ENCODE measurements at places on chromosomes 7 and 10.

- no peak for DNase-seq
Observed at GRCh38 chr10:129532838-129533237, 65.8 kb downstream of the MGMT start.

- DNase-seq: no peak
Observed at GRCh38 chr7:69476416-69476815, 121.9 kb upstream of the AUTS2 start.

DNA sequence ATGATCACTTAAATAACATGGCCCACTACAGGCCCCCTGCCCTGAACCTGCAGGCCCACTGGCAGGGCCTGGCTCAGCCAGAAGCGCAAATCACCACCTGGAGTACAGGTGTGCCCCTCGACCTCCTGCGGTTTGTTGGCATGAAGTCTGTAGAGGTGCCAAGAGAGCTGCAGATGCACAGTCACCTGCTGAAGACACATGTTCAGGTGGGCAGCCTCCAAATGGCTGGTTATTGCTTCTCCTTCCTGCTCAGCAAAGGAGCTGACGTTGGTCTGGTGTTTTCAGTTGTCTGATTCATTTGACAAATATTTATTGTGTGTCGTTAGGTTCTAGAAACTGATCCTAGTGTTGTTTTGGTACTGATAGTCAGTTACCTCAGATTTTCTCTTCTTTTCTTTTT lies 29.0 kb downstream of the DHTKD1 start:
- no peak for DNase-seq

- DNase-seq: no peak
Observed at GRCh38 chr10:105148921-105149320, 507.8 kb downstream of the SORCS3 start.

DNA sequence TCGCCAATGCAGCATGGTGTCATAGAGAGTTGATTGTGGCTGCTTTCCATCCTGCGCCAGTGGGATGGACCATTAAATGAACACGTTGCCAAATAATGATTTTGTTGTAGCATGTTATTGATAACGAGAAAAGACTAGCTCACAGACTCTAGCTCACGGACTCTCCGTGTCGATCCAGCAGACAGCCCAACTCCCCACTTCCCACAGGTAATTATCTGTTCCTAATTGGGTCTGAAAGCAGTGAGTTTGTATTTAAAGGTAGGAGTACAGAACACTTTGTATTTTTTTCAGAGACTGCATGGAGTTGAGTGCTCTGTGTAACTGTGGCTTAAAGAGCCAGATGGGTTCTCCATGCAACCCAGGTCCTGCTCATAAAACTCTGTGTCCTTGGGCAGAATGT lies 1250.5 kb downstream of the TYW1 start:
- no peak for DNase-seq

DNA sequence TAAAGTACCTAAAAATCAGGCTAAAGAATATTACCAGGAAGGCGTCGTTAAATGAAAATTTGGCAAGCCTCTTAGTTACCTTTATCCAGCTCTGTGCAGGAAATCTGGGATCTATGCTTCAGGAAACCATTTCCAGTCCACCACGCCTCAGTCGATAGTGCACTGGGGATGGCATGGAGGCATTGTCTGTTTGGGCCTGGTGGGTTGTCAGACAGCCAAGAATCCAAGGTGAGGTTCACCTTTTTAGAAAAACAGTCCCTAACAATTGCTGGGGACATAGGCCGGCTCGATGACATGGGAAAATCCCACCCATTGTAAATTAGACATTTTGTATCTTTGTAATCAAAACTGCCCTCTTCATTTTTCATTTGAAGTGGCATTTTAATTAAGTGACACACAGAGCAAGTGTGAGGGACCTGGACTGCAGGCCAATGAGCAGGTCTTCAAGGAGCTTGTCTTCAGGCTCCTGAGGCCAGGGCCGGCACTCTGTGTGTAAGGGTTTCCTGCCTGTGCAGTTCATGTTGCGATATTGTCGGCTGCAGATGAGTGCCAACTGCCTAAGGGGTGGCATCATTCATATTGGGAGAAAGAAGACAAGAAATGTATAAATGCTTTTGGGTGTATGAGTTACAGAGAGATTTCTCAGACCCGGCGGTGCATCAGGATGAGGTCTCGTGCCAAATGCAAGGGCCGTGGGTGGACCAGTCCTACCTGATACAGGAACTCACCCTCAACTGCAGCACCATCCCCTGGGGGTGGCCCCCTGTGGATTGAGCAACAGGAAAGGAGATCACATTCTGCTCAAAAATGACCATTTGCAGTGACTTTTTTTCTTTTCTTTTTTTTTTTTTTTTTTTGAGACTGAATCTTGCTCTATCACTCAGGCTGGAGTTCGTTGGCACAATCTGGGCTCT lies 80.8 kb downstream of the PTPRE start:
- no peak for DNase-seq

- no peak for DNase-seq
Observed at GRCh38 chr7:27647046-27647445, 15.6 kb downstream of the HIBADH start.

- no peak for DNase-seq
Observed at GRCh38 chr10:89129911-89130310, 77.2 kb downstream of the CH25H start.

DNA sequence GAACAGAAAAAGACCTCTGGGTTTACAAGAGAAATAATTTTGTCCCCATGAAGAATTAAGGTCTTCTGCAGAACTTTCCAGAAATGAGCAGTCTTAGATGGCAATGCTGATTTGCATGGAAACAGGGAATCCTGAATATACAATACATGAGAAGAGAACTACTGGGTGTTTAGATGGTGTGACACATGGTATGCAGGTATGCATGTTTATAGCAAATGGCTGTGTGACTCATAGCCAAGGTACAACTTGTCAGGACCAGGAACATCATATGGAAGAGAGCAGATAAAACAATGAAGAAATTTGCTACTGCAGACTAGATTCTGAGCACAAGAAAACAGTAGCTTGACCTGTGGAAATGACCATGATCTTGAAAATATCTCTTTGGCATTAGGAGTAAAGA lies 907.8 kb downstream of the GATA3 start:
- no peak for DNase-seq

DNA sequence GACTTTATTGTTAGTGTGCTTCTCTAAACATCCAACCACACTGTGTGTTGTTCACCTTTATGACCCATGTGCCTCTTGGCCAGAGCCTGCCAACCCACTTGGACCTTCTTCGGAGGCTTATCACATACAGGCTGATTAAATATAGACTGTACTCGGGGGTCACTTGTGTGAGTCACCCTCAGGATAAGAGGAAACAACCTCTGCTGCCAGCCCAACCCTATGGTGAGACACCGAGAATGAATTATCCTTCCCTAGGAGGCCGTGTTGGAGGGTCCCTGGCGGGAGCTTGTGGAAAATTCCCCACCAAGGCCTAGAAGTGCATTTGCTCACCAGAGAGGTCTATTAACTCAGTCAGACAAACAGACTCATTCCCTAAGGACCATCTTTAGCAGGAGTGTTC lies 63.0 kb downstream of the FAS start:
- no peak for DNase-seq

DNA sequence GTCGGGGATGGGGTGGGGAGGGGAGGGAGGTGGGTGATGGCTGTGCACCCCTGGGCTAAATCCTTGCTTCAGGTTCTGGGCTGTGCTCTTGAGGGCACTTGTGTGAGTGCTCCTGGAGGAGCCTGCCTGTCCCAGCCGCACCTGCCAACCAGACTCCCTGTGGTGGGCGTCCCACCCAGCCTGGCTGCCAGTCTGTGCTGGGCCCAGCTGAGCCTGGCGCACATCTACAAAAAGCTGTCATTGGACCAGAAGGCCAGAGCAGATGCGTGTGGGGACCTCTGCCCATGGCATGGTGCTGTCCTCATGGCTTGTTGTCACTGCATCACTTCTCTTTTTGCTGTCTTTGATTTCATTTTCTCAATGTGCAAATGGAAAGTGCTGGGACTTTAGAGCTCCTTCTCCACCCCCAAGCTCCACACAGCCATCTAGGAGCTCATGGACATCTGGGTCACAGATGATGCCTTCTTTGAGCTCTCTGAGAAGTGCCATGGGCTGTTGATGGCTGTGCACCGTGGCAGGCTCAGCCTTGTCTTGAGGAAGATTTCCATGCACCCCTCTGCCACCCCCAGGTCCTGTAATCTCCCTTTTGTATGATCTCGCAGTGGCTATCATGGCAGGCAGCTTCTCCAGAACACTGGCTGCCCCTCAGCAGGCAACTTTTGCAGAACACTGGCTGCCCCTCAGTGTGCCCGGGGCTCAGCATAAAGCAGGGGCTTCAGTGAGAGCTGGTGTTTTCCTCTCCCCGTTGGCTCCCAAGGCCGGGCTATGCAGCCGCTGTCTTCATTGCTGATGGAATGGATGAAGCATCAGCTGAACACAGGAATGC lies 83.9 kb downstream of the ADCY1 start:
- DNase-seq: no peak

- no peak for DNase-seq
Observed at GRCh38 chr10:8042721-8043568, 11.5 kb upstream of the GATA3 start.

- no peak for DNase-seq
Observed at GRCh38 chr7:140463111-140463510, 16.2 kb downstream of the MKRN1 start.

DNA sequence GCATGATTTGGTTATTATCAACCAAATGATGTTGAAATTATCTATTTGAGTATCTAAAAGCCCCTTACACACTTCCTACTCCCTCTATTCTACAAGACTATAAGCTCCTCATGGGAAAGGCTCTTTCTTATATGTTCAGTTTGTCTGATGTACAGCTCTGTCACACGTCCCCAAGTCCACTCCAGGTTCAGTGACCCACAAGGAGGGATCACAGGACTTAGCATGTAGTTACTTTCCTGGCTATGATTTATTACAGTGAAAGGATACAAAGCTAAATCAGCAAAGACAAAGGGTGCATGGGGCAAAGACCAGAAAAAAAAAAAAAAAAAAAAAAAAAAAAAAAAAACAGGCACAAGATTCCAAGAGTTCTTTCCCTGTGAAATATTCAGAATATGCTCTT lies 125.6 kb upstream of the TMEM106B start:
- no peak for DNase-seq

DNA sequence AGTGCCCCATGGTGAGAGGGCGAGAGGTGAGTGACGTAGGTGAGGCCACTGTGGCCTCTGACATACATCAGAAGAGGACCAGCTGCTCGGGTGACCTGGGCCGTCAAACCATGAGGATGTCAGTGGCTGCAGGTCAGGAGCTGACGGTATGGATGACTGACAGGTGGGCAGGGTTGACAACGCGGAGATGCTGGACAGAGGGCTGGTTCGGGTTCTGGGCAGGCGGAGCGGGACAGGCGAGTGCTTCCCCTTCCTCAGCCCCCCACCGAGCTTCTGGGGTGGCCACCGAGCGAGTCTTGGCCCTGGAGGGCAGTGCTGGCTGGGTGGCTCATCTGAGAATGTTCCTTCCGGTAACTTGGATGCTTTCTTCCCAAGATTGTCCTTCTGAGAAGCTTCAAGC lies 91.8 kb downstream of the ACTR3B start:
- no peak for DNase-seq

DNA sequence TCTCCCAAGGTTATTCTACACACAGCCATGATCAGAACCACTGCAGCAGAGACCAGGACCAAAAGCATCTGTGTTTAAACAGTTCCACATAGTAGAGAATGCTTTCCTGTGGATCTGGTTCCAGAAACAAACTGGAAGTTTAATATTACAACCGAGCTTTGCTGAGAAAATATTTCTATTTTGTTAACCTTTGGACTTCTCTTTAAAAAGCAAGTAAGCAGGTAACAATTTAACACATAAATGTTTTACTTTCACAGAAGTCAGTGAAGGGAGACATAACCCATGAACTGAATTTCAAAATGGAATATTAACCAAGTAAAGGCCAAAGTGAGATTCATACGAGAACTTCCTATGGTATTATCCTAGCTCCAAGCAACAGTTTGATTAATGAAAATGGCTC lies 98.6 kb upstream of the PHYHIPL start:
- DNase-seq: no peak

DNA sequence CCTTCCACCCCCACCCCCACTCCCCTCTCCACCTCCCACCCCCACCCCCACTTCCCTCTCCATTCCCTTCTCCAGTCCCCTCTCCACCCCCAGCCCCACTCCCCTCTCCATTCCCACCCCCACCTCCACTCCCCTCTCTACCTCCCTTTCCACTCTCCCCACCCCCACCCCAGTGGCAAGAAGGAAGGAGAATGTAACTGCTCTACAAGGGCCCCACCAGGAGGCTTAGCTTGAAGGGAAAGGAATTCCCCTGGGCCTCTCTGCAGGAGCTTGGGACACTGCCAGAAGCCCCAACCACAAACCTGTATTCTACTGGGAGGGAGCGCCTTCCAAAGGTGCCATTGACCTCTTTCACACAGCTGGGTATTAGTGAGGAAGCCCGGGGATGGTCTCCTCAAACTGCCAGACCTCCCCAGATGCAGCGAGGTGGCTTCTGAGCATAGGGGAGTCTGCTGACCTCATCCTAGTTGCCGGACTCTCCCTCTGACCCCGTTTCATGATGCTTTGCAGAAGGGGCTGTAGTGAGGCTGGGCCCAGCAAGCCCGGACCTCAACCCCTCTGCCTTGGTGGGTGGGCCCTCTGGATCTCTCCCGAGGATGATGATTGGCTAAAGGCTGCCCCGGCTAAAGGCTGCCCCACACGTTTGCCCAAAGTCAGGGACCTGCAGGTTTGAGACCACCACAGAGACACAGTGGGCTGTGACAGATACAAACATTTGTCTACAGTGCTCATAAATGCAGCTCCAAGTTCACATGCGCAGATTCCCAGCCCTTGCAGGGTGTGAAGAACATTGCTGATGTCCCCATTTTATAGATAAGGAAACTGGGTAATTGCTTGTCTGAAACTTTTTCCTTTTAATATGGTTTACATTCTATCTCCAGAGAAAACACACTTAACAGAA lies 2.9 kb downstream of the DEPP1 start:
- no peak for DNase-seq

- DNase-seq: no peak
Observed at GRCh38 chr7:29231671-29232232, 37.2 kb downstream of the CHN2 start.

GRCh38 chr10:43667761-43668386 lies 19.2 kb upstream of the ZNF32 start:
- DNase-seq: peak; percentile 4

DNA sequence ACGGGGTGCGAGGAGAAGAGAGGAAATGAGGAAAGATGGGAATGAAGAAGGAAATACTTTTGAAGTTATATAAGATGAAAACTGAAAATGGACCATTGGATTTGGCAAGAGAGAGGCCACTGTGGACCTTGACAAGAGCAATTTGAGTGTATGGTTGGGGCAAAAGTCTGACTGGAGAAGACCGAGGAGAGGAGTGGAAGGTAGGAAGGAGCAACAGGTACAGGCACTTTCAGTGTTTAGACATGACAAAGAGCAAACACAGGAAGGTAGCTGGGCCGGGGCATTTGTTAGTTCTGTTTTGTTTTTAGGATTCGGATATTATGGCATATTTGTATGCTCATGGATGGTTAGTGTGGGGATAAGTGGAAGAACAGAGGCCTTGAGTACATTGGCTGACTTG lies 99.4 kb downstream of the TAF3 start:
- no peak for DNase-seq

- DNase-seq: no peak
Observed at GRCh38 chr7:75813084-75813483, 522 bp downstream of the CCL24 start.

- no peak for DNase-seq
Observed at GRCh38 chr7:133081119-133081598, 731 bp downstream of the CHCHD3 start.

GRCh38 chr7:30459591-30460245 lies 18.9 kb downstream of the NOD1 start:
- DNase-seq: no peak

GRCh38 chr7:133781486-133782090 lies 345.6 kb upstream of the LRGUK start:
- no peak for DNase-seq

- no peak for DNase-seq
Observed at GRCh38 chr10:75186310-75186709, 24.3 kb upstream of the VDAC2 start.

Measured in activated gamma-delta T cell (primary cell).